ENCODE measurements at places on chromosomes 12 and 14.

GRCh38 chr14:32985866-32986265, 47.2 kb downstream of the NPAS3 start:
- DNase-seq = no peak

- no peak for DNase-seq
These were observed 635.4 kb downstream of the NRXN3 start for GRCh38 chr14:78805570-78805969.

- DNase-seq = no peak
These were observed 158.9 kb upstream of the PWP1 start for GRCh38 chr12:107526555-107527180.

GRCh38 chr12:42756841-42757623, 167.5 kb upstream of the PRICKLE1 start:
- DNase-seq = no peak

DNA sequence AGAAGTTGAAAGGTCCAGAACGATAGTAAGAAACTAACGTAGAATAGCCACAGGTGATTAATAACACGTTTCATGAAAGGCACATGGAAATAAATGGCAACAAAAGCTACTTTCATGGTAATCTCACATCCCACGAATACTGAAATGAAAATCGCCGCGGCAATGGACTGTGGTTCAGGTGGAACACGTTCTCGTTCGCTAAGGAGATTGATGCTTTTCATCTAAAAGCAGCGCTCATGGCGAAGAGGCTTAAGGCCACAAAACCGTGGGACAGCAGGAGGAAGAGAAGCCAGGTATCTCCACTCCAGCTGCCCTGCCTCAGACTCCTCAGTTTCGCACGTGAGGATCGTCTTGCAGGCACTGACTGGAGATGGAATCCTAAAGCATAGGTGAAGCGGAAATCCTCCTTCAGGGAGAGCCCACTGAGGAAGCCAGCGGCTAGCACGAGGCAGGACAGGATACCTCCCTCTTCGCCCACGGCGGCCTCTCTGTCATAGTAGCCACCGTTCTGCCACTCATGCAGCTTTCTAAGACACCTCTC, 696 bp upstream of the GPHN start:
- DNase-seq = peak; percentile 53

- no peak for DNase-seq
These were observed 113.3 kb downstream of the CALM1 start for GRCh38 chr14:90510159-90510558.

DNA sequence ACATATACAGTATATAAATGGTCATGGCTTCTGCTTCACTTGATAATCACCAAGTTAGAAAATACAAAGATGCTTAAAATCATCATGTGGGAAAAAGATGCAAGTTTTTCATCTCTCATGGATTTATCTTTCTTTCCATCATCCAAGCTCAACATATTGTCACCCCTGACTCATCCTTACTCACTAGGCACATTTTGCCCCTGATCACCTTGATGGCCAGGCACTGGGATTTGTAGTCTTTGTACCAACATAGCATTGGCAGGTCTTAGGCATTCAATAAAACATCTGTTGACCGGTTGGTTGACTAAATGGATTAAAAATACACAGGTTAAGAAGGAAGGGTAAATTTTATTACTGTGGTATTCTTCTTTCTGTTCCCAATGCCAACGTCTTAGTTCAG, 28.1 kb downstream of the KLHDC2 start:
- DNase-seq = no peak

GRCh38 chr12:25924491-25925001, 33.9 kb upstream of the RASSF8 start:
- DNase-seq = no peak

DNA sequence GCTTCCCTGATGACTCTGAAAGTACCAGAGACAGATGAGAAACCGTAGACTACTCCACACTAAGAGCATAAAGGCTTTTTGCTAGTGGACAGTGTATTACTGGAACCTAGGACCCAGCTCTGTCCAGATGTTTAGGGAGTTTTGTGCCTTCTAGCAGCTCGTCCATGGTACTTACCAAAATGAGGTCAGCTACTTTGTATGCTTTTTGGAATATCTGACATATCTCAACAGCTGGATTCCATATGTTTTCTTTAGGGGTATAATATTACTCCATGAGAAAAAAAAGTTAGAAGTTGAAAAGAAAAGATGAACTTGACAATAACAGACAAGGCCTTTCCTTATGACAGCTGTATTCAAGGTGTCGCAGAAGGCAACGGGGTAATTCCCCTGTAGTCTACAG, 32.1 kb upstream of the FRMD6 start:
- no peak for DNase-seq

DNA sequence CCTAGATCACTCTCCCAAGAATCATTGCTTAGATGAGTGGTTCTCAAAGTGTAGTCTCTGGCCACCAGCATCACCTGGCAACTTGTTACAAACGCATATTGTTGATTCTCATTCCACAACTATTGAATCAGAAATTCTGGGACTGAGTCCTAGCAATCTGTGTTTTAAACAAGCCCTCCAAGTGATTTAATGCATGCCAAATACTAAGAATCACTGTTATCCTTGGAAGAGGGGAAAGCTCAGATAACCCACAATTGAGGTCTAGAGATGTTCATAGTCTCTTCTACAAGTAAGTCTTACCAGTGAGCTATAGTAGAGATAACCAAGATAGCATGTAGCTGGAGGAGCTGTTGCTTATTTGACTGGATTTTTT, 666.6 kb downstream of the DIO2 start:
- no peak for DNase-seq

GRCh38 chr14:35695072-35695471, 114.0 kb downstream of the RALGAPA1 start:
- DNase-seq = no peak

GRCh38 chr12:122094735-122095631, 16.4 kb downstream of the MLXIP start:
- no peak for DNase-seq

DNA sequence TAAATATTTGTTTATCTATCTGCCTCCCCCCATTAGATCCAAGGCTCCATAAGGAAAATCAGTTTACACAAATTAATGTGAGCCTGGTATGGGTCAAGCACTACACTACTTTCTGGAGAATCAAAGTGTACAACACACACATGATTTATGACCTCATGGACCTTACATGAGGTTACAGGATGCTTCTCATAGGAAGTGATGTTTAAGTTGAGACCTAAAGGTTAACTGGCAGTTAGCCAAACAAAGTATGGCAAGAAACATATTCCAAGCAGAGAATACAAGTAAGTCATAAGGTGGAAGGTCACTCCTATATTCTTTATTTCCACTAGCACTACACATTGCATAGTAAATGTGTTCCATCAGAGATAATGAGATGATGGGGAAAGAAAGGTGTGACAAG, 39.2 kb downstream of the OSBPL8 start:
- DNase-seq = no peak

- DNase-seq = no peak
These were observed 636 bp upstream of the ARL6IP4 start for GRCh38 chr12:122979908-122980182.

- no peak for DNase-seq
These were observed 40.3 kb downstream of the SOCS2 start for GRCh38 chr12:93612776-93613175.

- no peak for DNase-seq
These were observed 38.6 kb downstream of the CCDC85C start for GRCh38 chr14:99565383-99565782.

- peak; percentile 2 for DNase-seq
These were observed 46.0 kb downstream of the FAM222A start for GRCh38 chr12:109759595-109759994.

- DNase-seq = no peak
These were observed 48.7 kb upstream of the KITLG start for GRCh38 chr12:88628856-88629509.

- no peak for DNase-seq
These were observed 37.6 kb downstream of the SINHCAF start for GRCh38 chr12:31288381-31288780.

GRCh38 chr14:84566109-84566508, 963.8 kb upstream of the FLRT2 start:
- no peak for DNase-seq

GRCh38 chr14:91778217-91778616, 46.3 kb upstream of the CATSPERB start:
- no peak for DNase-seq

- no peak for DNase-seq
These were observed 67.0 kb upstream of the MAX start for GRCh38 chr14:65169351-65169750.

- DNase-seq = no peak
These were observed 15.8 kb upstream of the ORAI1 start for GRCh38 chr12:121610239-121611149.

- no peak for DNase-seq
These were observed 274.9 kb downstream of the PAWR start for GRCh38 chr12:79415746-79416435.

- DNase-seq = no peak
These were observed 42.3 kb downstream of the TTC9 start for GRCh38 chr14:70683983-70684382.

DNA sequence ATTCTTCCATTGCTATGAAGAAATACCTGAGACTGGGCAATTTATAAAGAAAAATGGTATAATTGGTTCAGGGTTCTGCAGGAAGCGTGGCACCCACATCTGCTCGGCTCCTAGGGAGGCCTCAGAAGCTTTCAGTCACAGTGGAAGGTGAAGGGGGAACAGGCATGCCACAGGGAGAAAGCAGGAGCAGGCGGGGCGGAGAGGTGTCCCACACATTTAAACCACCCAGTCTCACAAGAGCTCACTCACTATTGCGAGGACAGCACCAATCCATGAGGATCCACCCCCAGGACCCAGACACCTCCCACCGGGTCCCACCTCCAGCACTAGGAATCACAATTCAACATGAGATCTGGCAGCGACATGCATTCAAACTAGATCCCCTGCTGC, 56.0 kb upstream of the C14orf180 start:
- no peak for DNase-seq

DNA sequence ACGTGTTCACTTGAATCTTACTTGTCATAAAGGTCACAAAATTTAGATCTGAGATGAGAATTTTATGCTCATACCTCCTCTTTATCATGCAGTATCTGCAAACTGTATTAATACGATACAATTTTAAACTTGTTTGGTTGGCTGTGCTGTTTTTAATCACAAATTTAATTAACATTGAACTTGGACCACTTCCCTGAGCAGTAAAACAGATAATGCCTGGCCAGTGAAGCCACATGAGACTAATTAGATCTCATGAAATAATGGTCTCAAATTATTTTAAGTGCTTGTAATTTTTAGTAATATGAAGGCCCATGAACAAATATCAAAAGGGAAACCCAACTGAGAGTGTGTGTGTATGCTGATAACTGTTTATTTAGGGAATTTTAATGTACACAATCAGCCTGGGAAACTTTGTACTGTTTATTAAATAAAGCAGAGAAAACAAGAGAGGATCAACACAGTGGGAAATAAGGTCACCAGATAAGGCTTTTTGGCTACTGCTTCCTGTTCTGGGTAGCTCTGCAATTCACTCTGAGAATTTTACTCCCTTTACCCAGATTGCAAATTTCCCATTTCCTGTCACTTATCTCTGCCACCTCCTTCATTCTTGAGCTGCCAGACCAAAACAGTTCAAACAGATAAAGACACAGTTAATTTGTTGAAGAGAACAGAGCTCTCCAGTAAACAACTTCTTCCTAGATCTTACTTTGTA, 61.6 kb upstream of the GNPNAT1 start:
- DNase-seq = no peak

GRCh38 chr14:33774161-33774560, 176.7 kb downstream of the EGLN3 start:
- DNase-seq = no peak

DNA sequence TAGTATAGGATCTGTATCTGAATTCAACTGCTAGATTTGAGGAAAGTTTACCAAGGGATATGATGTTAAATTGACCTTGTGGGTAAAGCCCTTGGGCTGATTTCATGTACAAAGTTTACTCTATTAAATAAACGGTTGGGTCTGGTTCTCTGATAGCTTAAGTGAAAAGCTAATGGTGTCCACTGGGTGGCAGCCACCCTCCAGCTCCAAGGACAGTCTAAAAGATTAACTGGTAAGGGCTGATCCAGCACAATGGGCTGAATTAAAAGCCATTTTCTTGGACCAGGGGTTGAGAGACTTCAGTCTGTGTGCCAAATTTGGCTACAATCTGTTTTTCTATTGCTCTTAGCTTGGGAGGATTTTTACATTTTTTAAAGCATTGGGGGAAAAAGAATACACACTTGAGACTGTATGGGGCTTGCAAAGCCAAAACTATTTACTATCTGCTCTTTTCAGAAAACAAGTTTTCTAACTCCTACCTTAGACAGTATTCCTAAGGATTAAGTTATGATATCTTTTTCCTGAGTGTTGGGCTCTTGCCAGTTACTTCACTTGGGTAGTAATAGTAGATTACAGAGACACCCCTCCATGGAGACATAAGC, 116.5 kb downstream of the GPHN start:
- peak; percentile 56 for DNase-seq

GRCh38 chr14:48937541-48938195, 648.5 kb downstream of the RPS29 start:
- no peak for DNase-seq

GRCh38 chr12:14986449-14986848, 13.6 kb downstream of the PDE6H start:
- DNase-seq = no peak

GRCh38 chr12:124774054-124774461, 89.6 kb downstream of the SCARB1 start:
- DNase-seq = peak; percentile 60

- peak; percentile 73 for DNase-seq
These were observed 536.3 kb upstream of the CCDC196 start for GRCh38 chr14:65949711-65950516.

- no peak for DNase-seq
These were observed 32.1 kb downstream of the DICER1 start for GRCh38 chr14:95125221-95125620.

Measured in activated CD4-positive, alpha-beta memory T cell treated with anti-CD3 and anti-CD28 coated beads for 36 hours (primary cell).